ENCODE measurements at places on chromosomes 2 and 18.

DNA sequence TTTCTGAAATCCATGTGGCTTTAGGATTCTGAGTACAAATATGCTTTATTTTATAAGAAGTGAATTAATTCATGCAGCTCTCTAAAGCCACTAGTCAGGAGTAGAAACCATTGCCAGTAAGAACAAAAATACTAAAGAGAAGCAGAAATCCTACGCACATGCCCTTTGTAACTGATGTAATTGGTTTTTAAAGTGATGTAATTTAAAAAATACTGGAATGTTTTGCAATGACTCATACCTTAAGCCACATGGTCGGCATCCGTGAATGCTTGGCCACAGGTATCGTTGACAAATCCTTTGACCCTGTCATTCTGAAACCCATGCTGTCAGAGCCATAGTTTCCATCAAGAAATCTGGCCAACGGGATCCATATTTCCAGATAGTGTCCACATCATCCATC lies 213.3 kb downstream of the ACKR3 start:
- DNase-seq = no peak

- no peak for DNase-seq
Observed at GRCh38 chr2:230912724-230913123, 12.3 kb downstream of the GPR55 start.

GRCh38 chr2:39725401-39725800 lies 53.7 kb downstream of the THUMPD2 start:
- no peak for DNase-seq

GRCh38 chr2:151336863-151337371 lies 20.5 kb upstream of the TNFAIP6 start:
- DNase-seq = no peak

DNA sequence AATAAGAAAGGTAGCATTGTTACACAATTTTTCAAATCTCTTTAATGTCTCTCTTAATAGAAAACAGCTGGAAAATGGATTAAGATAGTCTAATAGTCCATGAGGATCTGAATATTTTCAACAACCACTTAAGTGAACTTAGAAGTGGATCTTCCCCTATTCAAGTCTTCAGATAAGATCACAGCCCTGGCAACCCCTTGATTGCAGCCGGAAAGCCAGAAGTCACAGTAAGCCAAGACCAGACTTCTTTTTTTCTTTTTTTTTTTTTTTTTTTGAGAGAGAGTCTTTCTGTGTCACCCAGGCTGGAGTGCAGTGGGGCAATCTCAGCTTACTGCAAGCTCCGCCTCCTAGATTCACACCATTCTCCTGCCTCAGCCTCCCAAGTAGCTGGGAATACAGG lies 18.6 kb upstream of the ZC3H15 start:
- DNase-seq = no peak

DNA sequence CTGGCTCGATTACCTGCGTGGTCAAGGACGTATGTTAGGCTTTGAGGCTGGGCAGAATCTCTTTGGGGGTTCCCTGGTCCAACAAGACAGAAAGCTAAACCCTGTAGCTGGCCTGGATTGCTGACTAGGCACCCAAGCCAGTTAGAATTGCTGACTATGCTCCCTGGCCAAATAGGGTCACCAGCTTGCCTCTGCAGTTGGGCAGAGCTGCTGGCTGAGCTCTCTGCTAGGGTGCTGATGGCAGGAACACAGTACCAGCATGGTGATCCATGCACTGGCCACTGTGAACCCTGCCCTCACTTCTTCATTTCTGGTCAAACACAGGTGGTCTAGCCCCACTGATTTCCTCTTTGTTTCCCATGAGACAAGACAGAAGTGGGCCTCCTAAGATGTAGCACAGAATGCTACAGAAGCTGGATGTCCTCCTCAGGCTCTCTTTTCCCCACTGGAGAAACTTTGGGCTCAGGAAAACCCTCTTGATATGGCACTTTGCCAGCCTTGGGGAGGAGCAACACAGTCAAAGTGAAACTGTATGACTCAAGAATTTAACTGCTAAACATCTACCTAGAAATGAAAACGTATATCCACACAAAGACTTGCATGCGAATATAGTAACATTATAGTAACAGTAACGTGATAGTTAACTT lies 20.8 kb downstream of the SP140L start:
- DNase-seq = no peak
